Astrocyte of the spinal cord (primary cell): ENCODE measurements at places on chromosomes 1 and 21.

DNA sequence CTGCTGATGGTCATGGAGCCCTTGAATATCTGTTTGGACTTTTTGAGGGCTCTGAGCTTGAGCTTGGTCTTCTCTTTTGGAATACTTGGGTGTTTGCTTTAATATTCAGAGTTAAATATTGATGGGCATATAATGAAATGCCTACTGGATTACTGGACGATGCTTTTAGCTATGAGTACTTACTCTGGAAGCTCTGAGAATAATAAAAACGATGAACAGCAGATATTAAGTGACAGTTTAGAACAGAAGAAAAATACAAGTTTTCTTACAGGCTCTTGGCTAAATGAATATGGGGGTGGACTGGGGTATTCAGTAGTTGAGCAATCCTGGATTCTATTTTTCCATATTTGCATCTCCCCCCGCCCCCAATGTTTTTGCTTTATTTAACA lies 20.7 kb downstream of the GALNT2 start:
- DNase-seq, result no peak

GRCh38 chr1:156095906-156096508 lies 13.7 kb upstream of the MEX3A start:
- DNase-seq, result no peak

DNA sequence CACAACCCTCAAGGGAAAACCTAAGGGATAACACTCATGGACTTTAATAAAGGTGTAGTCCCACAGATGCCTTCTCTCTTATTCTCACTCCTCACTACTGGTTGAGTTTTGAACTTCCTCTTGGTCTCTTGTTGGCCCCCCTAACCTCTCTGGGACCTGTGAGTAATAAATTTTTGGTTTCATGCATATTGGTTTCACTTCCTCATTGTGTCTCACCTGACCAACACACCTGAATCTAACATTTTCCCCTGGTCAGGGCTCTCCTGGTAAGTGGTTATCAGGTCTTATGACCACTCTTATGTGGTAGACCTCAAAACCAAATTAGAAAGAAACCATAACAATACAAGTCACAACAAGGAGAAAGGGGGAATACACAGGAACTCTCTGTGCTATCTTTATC lies 60.5 kb upstream of the PRMT6 start:
- no peak for DNase-seq

- no peak for DNase-seq
Observed at GRCh38 chr1:49086327-49086726, 309.6 kb upstream of the BEND5 start.

DNA sequence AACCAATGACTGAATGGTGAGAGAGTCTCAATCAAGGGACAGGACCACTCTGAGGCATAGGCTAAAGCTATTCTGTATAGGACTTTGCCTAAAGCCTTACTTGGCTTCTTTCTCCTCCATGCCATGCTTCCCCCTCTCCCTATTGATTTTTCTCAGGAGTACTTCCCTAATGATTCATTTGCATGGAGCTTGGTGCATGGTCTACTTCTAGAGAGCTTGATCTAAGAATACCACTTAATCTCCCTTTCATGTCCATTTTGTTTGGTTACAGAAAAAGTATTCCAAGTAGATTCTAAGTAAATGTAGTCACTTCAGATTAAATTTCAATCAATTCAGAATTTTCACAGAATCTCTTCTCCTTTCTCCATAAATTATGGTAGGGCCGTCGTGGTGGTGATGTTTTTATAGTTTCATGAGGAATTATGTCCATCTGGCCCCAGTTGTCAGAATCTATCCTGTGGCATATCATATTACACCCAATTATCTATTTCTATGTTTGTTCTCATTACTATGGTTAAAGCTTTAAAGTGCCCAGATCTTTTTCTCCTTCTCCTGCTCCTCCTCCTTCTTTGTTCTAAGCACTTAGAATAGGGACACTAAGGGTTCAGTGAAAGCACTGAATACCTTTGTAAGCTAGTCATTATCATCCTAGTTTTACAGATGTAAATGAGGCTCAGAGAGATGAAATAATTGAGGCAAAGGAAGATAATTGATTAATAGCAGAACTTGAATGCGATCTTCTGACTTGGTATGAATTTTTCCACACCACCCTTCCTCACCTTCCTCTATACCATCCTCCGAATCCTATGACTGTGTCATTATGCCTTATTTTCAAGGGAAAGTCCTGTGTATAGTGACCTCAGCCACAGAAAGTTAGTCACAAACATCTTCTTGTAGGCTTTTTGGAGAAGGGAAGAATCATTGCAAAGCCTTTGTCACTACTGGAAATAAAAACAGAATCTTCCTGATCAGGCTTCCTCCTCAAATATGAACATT lies 85.6 kb upstream of the ZRANB2 start:
- DNase-seq, result no peak

- peak; percentile 48 for DNase-seq
Observed at GRCh38 chr1:231678011-231678432, 51.4 kb downstream of the DISC1 start.

GRCh38 chr21:38861989-38862683 lies 56.4 kb downstream of the ETS2 start:
- no peak for DNase-seq

DNA sequence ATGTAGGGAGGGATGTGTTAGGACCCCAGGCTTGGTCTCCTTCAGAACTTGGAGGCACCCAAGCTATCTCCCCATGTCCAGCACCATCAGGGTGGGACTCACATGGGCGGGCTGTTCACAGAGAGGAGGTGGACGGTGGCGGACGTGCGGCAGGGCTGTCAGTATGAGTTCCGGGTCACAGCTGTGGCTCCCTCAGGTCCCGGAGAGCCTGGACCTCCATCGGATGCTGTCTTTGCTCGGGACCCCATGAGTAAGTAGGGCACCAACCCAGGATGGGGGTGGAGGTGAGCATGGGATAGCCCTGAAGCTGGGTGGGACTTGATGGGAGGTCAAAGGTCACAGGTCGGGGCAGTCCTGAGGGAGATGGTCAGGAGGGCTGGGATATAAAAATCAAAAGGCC lies 27.8 kb downstream of the IGFN1 start:
- DNase-seq, result no peak

GRCh38 chr1:119787776-119788175 lies 19.1 kb upstream of the HMGCS2 start:
- DNase-seq, result peak; percentile 50
